ENCODE measurements at places on chromosomes 3 and 15.

GRCh38 chr3:138945709-138946662 lies 951 bp downstream of the FOXL2 start:
- DNase-seq, result no peak

- DNase-seq, result no peak
Observed at GRCh38 chr3:172694573-172695246, 16.2 kb downstream of the NCEH1 start.

- no peak for DNase-seq
Observed at GRCh38 chr15:77104155-77104554, 33.2 kb upstream of the TSPAN3 start.

GRCh38 chr3:181693280-181693679 lies 18.4 kb upstream of the SOX2 start:
- DNase-seq, result no peak

- no peak for DNase-seq
Observed at GRCh38 chr15:83380059-83380458, 67.1 kb upstream of the SH3GL3 start.

- DNase-seq, result no peak
Observed at GRCh38 chr3:52347716-52348635, 31.9 kb downstream of the DNAH1 start.

DNA sequence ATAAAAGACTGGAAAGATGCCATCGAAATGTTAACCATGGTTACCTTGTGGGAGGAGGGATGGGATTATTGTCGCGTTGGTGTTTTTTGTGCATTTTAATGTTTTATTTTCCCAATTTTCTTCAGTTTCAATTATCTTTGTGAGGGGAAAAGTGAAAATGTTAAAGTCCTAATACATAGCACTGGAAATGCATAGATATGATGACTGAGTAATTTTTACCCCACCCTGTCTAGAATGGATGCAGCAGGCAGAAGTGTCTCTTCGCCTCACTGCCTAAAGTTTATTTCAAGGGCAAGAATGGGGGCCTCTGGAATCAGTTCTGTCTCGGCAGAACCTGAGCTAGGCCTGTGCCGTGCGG lies 11.5 kb downstream of the FOXL2 start:
- DNase-seq, result no peak

DNA sequence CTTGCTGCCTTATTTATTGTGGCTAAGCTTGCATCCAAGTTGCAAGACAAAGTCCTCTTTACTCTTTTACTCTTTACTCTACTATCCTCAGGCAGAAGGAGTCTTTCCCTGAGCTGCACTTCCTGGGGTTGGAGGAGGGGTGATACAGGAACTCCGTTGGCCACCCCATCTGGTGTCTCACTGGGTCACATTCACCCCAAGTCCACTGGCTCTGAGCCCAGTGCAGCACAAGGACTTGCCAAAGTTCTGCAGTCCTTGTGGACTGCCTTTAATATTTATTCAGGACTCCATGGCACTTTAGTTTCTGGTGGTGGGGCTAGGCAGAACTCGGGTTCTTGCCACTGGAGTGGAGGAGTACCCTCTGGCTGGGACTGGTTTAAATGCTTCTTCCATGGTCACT lies 165.4 kb upstream of the KCNH8 start:
- DNase-seq, result no peak

DNA sequence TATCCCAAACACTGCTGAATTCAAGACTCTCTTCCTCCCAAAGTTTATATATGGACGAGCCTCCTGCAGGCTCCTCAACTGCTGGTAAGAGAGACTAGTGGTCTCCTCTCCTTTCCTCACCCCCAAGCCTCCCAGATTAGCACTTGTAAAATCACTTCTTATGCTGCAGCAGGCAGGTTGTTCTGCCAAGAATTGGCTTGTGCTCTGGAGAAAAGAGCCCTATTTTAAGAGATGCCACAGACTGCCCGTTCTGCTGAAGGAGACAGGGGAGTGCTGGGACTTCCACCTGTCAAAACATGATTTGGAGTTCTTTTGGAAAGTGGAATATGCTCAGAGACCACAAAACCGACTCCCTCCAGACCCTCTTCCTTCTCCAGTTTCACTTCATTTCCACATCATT lies 230.9 kb upstream of the EIF1B start:
- no peak for DNase-seq

DNA sequence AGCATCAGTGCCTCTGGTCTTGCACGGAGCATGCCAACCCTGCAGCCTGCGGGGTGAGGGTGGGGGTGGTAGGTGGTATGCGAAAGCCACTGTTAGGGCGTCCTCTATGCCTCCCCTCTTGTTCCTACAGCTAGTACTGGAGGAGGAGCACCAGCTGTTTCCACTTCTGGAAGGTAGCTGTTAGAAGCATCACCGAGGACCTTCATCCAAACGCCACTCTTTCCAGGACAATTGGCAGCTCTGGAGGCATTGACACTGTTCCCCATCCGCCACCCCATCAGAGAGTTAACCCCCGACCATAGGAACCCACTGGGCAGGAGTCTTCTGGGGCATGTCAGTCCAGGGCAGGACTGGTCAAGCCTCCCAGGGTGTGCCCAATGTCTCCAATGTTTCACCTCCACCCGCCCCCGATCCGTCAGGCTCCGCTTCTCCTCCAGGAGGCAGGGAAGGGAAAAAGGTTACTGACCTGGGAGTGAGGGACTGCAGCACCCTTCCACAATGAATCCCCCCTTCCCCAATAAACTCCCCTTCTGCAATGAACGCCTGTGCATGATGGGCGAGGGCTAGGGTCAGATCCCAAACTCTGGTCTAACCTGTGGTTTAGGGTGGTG lies 487 bp downstream of the DUOX2 start:
- DNase-seq, result no peak

GRCh38 chr3:101084404-101084803 lies 91.2 kb upstream of the ABI3BP start:
- no peak for DNase-seq

- no peak for DNase-seq
Observed at GRCh38 chr3:196192036-196192523, 19.1 kb downstream of the ZDHHC19 start.

GRCh38 chr3:132378048-132378762 lies 39.1 kb upstream of the DNAJC13 start:
- DNase-seq, result no peak

GRCh38 chr15:98966091-98966787 lies 41.4 kb downstream of the PGPEP1L start:
- no peak for DNase-seq

DNA sequence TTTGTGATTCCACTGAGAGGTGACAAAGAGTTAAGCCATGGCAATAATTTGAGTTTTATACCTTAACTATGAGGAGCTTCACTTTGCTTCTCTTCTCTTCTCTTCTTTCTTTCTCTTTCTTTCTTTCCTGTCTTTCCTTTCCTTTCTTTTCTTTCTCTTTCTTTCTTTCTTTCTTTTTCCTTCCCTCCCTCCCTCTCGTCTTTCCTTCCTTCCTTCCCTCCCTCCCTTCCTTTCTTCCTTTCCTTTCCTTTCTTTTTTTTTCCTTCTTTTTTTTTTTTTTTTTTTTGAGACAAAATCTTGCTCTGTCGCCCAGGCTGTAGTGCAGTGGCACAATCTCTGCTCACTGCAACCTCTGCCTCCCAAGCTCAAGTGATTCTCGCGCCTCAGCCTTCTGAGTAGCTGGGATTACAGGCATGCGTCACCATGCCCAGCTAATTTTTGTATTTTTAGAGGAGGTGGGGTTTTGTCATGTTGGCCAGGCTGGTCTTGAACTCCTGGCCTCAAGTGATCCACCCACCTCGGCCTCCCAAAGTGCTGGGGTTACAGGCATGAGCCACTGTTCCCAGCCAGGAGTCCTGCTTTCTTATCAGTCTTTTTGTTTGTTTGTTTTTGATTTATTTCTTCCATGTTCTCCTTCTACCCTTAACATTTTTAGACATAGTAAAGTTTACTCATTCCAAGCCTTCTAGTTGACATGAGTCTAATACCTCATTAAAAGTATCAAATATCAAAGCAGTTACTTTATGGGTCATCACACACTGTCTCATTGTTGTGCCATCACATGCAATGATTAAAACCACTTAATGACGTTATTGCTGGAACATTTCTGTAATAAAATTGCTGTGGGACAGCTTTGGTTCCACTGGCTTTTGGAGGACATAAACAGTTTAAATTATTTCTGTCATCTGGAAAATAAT lies 29.9 kb downstream of the SLC49A4 start:
- DNase-seq, result no peak

DNA sequence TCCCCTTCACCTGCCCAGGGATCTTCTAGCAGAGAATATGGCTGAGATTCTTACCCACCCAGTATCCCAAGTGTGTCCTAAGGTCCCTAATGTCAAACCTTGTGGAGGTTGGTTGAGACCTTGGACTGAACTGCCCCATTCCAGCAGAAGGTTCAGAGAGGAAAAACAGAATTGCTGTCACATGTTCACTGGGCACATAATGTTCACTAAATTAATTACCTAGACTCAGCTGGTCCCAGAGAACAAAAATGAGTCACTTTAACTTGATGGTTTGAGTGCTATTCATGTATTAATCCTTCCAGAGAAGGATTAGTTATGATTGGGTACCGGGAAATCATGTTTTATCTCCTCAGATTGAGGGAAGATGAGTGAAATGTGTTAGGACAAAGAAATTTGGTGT lies 171.3 kb upstream of the GADL1 start:
- DNase-seq, result no peak

GRCh38 chr15:95600884-95601283 lies 729.6 kb upstream of the NR2F2 start:
- no peak for DNase-seq

All from brain microvascular endothelial cell (primary cell).